ENCODE measurements at places on chromosomes 12 and 14.

- peak; percentile 75 for DNase-seq
Measured at GRCh38 chr14:70803321-70804310, 5.7 kb downstream of the MAP3K9 start.

DNA sequence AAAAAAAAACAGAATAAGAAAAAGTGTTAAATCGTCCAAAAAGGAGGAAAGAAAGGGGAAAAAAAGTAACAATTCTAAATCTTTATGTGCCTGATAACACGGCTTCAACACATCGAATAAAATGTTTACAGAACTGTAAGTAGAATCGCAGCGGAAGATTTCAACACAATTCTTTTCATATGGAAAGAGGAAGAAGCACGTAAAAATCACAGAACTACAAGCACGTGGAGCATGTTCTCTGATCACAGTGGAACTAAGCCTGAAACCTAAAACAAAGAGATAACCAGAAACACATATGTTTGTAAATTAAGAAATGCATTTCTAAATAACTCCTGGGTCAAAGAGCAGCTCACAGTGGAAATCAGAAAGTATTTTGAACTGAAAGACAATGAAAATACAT lies 8.7 kb downstream of the CLEC7A start:
- DNase-seq = no peak

GRCh38 chr14:65260786-65261185 lies 151.7 kb upstream of the FUT8 start:
- no peak for DNase-seq

- DNase-seq = no peak
Measured at GRCh38 chr12:100745378-100746071, 49.1 kb upstream of the ANO4 start.

GRCh38 chr14:63770187-63770807 lies 42.4 kb upstream of the SGPP1 start:
- DNase-seq = peak; percentile 63

DNA sequence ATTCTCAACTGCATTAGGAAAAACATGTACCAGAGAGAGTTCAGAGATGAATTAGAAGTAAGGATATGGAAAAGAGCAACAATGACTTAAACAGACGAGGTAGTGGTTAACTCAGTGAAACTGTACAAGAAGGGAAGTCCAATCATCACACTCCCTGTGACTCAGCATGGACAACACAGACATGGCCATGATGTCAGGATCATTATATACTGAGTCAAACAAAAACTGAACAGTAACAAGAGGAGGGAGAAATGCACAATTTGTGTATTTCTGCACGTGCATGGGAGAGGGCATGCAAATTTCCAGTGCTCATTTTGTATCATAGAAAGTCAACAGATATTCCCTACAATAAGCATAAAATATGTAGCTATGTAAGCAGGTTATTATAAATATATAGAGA lies 1037.8 kb downstream of the BCL11B start:
- DNase-seq = no peak

DNA sequence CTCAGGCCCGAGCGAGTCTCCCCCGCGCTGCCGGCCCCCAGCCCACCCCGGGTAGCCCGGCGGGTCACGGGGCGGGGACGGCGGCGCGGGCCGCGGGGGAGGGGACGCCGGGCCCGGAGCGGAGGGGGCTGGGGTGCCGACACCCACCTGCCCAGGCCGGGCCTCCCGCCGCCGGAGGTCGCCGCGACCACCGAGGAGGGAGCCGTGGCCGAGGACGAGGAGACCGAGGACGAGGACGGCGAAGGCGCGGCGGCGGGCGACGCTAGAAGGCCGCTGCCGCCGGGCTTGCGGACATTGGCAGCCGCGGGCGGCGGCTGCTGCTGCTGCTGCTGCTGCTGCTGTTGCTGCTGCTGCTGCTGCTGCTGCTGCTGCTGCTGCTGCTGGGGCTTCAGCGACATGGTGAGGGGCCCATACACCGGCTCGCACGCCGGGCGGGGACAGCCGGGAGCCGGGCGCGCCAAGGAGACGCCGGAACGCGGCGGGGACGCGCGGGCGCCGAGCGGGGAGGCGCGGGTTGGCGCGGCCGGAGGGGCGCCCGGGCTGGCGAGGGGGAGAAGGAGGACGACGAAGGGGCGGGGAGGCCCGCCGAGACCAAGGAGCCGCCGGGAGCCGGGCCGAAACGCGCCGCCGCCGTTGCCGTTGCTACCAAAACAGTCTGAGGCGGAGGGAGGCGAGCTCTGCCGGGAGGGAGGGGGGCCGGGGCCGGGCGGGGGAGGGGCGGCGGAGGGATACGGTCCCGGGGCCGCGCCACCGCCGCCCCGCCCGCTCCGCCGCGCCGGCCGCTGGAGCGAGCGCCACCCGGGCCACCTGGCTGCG lies at the start of gene ATXN2:
ATXN2 (minus strand) TSS at position 679 of the 816 bp plus-strand sequence; CDS start at position 398, 281 bp downstream.
- DNase-seq = peak; percentile 90

GRCh38 chr12:15168026-15168678 lies 53.1 kb downstream of the RERG start:
- no peak for DNase-seq

GRCh38 chr12:42498549-42499247 lies 90.8 kb downstream of the PRICKLE1 start:
- DNase-seq = no peak

DNA sequence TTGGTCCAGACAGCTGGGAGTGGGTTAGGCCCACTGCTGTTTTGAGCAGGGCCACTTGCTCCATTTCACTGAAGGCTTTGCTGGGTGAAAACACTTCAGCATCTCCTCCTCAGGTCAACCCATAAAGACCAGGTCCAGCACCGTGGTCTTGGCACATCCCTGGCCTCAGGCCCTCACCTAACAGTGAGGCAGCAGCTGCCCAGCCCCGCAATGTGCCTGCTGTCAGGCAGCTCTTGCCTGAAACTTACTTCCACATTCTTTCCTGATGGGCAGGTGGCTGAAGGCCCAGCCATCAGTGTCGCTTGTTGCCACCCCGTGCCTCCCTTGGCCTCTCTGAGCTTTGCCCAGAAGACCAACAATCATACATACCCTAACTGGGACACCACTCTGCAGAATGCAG lies 54.4 kb downstream of the ANAPC7 start:
- no peak for DNase-seq

- no peak for DNase-seq
Measured at GRCh38 chr12:49669796-49670195, 37.4 kb downstream of the FMNL3 start.

Data from GM10248 (cell line).